Activated T-cell treated with anti-CD3 and anti-CD28 coated beads, Interleukin-2, amount 50 U/mL, for 72 hours (primary cell): ENCODE measurements at places on chromosomes 16 and 17. TPM values are rescaled to one million over a fixed set of nuclear protein-coding genes. Genes with fewer than 3 reads are reported as not detected.

- DNase-seq, result no peak
Measured at GRCh38 chr17:69236464-69236863, 7.8 kb upstream of the ABCA10 start.

SPAG7 gene
- 140 TPM for total RNA-seq

GRAPL gene
- total RNA-seq, result 2.8 TPM

DNA sequence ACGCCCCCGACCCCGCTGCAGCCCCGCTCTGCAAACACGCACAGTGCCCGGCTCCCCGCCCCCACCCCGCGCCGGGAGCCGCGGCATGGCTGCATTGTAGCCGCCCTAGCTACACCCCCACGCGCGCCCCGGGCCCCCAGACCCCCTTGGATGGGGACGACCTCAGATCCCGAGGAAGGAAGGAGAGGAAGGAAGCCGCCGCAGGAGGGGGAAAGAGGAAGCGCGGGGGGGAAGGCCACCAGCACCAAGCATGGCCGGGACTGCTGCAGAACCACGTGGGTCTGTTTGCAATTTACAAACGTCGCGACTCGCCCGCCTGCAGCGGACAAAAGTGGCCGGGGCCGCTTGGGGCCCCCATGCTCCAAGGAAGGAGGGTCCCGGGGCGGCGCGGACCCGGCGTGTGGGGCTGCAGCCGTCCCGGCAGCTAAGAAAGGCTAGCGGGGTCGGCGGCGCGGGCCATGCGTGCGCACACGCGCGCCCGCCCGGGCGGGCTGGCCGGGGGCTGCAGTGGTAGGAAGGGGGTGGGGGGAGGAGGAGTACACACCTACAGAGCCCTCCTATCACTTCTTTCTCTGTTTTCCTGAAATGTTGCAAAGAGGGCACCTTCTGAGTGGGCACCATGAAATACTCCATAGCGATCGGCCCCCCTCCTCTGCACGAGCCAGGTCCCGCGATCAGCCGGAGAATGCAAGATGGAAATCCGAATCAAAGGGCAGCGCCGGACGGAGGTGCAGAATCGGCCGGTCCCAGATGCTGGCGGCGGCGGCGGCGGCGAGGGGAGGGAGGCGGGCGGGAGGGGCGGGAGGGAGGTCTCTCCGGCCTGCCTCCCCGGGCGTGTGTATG lies 488 bp downstream of the TFAP4 start:
- DNase-seq, result no peak

- DNase-seq, result no peak
Measured at GRCh38 chr17:36600936-36601302, 464 bp upstream of the MRM1 start.

MMP28 gene
- total RNA-seq, result not detected

MYOCD gene
- total RNA-seq, result not detected

DNA sequence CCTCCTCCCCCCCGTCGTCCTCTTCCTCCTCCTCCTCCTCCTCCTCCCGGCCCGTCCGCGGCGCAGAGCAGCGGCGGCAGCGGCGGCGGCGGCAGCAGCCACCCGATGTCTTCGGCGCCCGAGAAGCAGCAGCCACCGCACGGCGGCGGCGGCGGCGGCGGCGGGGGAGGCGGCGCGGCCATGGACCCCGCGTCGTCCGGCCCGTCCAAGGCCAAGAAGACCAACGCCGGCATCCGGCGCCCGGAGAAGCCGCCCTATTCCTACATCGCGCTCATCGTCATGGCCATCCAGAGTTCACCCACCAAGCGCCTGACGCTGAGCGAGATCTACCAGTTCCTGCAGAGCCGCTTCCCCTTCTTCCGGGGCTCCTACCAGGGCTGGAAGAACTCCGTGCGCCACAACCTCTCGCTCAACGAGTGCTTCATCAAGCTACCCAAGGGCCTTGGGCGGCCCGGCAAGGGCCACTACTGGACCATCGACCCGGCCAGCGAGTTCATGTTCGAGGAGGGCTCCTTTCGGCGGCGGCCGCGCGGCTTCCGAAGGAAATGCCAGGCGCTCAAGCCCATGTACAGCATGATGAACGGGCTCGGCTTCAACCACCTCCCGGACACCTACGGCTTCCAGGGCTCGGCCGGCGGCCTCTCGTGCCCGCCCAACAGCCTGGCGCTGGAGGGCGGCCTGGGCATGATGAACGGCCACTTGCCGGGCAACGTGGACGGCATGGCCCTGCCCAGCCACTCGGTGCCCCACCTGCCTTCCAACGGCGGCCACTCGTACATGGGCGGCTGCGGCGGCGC lies at the start of gene FOXF1:
TSS of gene FOXF1 (plus strand) at position 63 of the 797 bp plus-strand sequence. CDS start at position 106, 43 bp downstream.
- DNase-seq, result no peak

DNA sequence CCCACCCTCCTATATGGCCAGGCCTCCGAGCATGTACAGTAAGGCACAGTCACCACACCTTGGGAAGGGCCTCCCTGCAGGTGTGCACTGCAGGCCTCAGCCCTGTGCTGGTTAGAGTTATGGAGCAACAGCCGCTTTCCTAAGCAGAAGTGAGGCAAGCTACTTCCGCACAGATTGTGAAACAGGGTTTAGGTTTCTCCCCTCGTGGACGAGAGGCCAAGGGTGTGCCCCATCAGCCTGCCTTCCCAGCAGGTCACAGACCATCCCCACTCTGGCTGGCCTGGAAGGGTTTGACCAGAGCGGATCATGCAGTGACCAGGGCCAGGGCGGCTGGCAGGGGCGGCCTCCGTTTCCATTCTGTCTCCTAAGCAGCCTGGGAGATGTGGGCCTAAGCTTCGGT lies 4.7 kb downstream of the MSRB1 start:
- no peak for DNase-seq

- no peak for DNase-seq
Measured at GRCh38 chr16:70715860-70716357, 30.1 kb upstream of the MTSS2 start.

GRCh38 chr17:2137342-2138098 lies 82.6 kb downstream of the HIC1 start:
- DNase-seq, result no peak

ZNF629 gene
- total RNA-seq, result 3.7 TPM

NPIPB9 gene
- 3.4 TPM for total RNA-seq

LGALS9 gene
- 44.8 TPM for total RNA-seq

DNA sequence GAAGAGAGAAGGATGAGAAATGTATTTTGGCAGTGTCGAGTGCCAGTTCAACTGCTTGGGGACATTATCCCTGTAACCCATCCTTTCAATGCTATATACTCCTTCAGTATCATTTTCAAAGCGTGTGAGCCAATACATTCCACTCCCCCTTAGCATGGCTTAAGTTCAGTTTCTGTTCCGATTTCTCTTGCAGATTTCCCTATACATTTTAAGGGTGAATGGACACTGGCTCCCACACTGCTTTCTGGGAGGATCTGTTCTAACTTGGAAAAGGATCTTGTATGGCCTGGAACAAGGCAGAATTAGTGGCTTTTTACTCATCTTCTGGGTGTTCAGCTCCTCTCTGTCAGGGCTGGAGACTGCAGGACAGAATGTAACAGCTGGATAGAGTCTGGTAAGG lies 333.8 kb downstream of the HAPSTR1 start:
- no peak for DNase-seq

DNA sequence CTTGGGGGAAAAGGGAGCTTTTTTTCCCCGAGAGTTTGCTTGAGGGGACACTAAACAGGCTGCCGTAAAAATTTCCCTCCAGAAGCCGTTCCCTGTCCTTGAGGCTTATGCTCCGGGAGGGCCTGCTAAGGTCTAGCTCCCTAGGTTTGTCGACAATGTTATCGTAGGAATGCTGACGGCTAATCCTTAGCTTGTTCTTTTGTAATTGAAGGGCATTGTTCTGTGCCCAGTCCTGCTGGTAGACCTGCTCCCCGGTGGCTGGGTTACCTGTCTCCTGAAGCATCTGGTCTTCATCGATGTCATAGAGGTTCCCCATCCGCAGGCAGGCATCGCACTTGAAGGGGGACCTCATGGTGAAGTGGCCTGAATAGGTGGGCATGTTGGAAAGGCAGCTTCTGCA lies 418.7 kb downstream of the GRIN2A start:
- DNase-seq, result no peak

DNA sequence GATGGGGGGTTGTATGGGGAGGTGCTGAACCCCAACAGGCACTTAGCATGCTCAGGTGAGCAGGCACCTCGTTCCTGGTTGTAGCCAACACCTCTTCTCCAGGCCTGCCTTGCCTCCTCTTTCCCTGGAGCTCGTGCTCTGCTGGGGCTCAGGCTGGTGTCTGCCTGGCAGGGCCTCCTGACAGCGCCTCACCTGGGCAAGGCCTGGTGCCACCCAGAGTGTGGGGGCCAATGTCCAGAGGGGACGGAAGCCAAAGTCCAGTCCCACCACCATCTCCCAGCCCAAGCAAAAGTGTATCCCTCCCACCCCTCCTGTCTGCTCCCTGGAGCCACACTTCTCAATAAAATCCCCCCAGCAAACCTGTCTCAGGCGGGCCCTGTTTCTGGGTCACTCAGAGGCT lies 304.2 kb upstream of the TNRC6C start:
- DNase-seq, result no peak

DNA sequence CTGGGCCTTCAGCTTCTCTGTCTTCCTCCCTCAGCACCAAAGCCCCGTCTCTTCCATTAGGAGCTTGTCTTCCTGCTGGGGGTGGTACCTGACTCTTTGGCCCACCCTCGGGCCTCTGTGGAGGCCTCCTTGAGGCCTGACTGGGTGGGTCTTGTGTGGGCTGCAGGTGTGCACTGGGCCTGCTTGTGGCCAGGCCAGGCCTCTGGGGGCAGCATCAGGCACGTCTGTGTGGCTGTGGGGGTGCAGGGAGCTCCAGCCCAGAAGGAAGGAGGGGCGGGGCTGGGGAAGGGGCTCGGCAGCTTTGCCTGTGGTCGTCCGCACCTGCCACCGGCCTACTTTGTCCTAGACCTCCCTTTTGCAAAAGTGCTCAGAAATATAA lies 7.0 kb downstream of the PIGQ start:
- DNase-seq, result no peak

KRT9 gene
- total RNA-seq, result not detected

DNA sequence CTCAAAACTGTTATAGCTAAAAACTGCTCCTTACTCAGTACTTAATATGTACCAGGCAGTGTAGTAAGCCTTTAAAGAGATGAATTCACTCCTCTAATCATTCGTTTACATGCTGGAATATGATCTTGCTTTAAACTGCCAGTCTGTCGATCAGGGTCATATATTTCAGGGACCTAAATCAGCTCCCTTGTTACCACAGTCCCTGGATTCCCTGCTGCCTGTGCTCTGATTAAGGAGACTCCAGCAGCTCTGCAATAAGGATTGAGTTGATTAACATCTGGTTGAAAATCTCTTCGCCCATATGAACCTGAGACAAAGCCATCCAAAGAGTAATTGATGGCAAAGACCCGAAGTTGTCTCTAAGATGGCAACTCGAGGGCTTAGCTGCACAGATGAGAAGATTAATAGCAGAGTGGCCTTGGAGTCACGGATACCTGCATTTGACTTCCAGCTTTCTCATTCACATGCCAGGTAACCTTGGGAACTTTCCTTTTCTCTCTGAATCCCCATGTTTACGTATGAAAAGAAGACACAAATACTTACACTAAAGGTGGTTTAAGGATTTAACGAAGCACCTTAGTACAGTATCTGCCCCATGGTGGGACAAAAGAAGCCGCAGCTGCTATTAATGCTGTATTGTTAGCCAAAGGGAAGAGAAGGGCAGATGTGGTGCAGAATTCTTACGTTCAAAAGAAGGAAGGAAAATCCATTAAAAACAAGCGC lies 68.2 kb downstream of the VAT1L start:
- no peak for DNase-seq

TK2 gene
- total RNA-seq, result 16.6 TPM

DNA sequence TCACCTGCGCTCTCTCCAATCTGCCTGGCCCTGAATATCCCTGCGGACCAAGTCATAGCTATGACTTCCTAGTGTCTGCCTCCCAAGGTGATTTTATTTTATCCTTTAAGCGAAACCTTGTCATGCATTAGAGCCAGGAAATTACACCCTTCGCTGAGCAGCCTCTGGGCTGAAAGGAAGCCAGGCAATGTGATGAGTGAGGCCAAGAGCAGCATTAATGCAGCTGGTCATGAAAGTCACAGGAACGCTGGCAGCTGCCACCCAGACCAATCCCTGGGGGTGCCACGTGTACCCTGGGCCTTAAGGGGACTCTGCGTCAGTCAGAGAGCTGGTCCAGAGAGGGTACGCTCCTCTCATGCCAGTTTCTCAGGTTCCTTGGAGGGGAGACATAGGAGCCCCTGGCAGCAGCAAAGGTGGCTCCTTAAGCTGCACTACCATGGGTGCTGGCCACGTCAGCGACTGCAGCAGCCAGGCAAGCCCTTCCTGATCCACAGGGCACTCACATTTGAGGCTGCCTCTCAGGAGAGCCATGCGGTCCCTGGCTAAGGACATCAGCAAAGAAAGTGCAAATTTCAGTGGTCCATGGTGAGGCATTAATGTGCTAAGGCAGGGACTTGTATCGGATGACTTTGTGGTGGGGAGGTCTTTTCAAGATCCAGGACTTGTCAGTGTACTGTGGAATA lies 42.7 kb upstream of the WSCD1 start:
- DNase-seq, result no peak

NPW gene
- total RNA-seq, result 1.5 TPM

ABCA6 gene
- 0.22 TPM for total RNA-seq

DNA sequence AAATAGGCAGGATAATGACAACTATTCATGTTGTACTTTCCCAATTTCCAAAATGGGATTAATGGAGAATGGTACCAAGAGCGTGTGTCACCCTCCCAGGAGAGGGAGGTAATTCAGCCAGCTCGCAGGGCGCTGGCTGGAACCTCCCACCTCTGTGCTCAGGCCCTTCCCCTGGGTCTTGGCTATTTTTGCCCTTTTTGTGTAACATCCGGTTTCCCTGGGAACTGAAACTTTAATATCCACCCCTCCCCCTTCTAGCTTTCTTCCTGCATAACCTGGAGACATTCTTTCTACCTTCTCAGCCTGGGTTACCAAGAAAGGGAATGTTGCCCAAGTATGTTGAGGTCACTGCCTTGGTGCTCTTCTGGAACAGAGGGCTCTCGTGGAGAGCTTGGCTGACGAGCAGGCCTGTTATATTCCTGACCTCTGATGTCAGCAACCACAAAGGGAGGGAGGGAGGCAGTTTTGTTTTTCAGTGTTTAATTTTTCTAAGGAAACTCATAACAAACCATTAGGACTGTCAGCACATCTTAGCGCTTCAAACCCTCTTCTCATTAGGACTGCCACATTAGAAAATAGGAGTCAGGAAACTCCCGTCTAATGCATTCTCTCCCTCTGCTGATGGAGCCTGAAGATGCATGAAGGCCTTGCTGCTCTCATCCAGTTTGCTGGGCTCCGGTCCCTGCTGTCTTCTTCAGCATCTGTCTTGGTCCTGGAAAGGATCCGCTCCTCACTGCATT lies 25.6 kb downstream of the ITGB3 start:
- DNase-seq, result no peak

- no peak for DNase-seq
Measured at GRCh38 chr16:55125818-55126385, 195.2 kb downstream of the IRX5 start.

KRTAP1-5 gene
- not detected for total RNA-seq

GRCh38 chr16:67542464-67542863 lies 13.8 kb downstream of the RIPOR1 start:
- peak; percentile 81 for DNase-seq

- no peak for DNase-seq
Measured at GRCh38 chr16:9827062-9827752, 355.0 kb downstream of the GRIN2A start.

- no peak for DNase-seq
Measured at GRCh38 chr16:84496991-84497390, 7.5 kb downstream of the MEAK7 start.

- DNase-seq, result no peak
Measured at GRCh38 chr17:28626818-28627217, 12.8 kb upstream of the RSKR start.

GRCh38 chr17:18181358-18181757 lies 2.3 kb upstream of the ALKBH5 start:
- peak; percentile 73 for DNase-seq

TPSD1 gene
- not detected for total RNA-seq

DNAH17 gene
- total RNA-seq, result 0.76 TPM

- no peak for DNase-seq
Measured at GRCh38 chr16:87842209-87842869, 27.0 kb downstream of the SLC7A5 start.

ZFPM1 gene
- total RNA-seq, result 12.2 TPM
